ENCODE measurements at places on chromosomes 5 and 9.

- DNase-seq: no peak
Observed at GRCh38 chr5:30030101-30030500, 1163.4 kb upstream of the CDH6 start.

DNA sequence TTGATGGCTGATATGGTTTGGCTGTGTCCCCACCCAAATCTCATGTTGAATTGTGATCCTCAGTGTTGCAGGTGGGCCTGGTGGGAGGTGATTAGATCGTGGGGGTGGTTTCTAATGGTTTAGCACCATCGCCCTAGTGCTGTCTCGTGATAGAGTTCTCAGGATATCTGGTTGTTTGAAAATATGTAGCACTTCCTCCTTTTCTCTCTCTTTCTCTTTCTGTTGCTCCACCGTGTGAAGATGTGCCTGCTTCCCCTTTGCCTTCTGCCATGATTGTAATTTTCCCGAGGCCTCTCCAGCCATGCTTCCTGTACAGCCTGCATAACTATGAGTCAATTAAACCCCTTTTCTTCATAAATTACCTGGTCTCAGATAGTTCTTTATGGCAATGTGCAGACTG lies 111.6 kb downstream of the SREK1 start:
- no peak for DNase-seq

- DNase-seq: no peak
Observed at GRCh38 chr9:19231904-19232822, 1.7 kb downstream of the DENND4C start.

DNA sequence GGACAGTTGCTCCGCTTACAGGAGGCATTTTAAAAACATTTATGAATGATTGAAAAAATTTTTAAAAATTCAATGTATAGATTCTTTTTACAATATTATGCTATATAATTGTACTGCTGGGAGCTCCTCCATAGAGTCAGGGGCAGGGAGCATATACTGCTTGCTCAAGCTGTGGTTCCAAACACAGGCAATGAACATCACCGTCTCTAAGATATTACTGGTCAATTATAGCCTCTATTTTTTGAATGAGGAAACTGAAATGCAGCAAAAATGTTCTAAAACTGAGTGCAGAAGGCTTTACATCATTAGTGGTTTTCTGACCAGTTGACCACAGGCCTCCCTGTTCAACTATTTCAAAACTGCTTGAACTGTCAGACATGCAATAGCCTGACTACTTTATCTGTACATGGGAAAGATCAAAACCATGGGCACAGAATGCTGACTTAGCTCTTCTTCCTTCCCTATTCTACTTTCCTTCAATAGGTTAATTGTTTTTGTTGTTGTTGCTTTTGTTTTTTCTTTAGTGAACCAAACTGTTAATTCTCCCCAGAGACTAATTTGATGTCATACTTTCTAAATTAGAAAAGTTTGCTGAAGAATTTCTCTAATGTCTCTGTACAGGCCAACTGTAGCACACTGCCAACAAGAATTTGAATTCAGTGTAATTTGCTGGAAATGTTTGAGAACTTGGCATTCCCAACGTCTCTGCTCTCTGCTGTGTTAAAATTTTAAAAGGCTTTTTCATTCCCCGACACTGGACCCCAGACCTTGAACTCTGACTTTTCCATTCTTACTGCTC lies 107.6 kb upstream of the MPDZ start:
- DNase-seq: no peak

- DNase-seq: no peak
Observed at GRCh38 chr5:14408969-14409586, 172.5 kb upstream of the OTULINL start.

DNA sequence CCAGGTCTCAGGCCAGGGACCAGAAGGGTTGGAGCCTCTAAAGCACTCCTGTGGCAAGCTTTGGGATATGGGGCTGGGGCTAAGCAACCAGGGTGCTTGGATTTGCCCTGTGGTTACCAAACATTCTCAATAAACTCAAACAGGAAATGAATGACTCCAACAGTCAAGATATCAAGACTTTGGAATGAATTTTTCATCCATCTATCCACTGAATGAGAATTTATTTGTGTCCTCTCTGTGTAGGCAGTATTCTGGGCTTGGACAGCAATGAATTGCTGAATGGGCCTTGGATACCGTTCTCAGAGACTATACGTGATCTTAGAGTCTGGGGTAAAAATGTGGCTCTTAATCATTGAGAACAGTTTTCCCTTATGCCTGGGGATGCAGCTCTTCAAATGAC lies 212.5 kb downstream of the DAB2IP start:
- no peak for DNase-seq

DNA sequence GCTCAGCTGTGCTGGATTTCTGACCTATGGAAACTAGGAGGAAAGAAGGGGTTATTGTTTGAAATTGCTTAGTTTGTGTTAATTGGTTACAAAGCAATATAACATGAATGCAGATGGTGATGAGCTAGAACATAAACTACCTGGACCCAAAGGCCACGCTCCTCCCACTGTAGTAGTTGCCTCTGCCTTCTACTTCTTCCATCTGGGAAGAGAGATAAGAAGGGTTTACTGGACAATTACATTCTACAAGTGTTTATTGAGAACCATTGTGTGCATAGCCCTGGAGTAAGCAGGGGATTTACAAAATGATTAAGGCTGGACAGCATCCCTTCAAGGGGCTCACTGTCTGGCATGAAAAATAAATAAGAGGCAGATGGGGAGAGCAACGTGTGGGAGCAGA lies 355.3 kb upstream of the TRPC7 start:
- DNase-seq: no peak

- no peak for DNase-seq
Observed at GRCh38 chr9:134208310-134208841, 44.0 kb upstream of the RNU6ATAC start.
